Smooth muscle cell of the coronary artery (primary cell): ENCODE measurements at places on chromosomes 3 and 15. TPM values are rescaled to one million over a fixed set of nuclear protein-coding genes. Genes with fewer than 3 reads are reported as not detected.

Gene TGM5
- total RNA-seq, result not detected in 2 replicates

Gene CHSY1
- total RNA-seq, result 11.7 and 95.7 TPM in 2 replicates

Gene MASP1
- total RNA-seq, result 5.7 and 20.2 TPM in 2 replicates

Gene CASR
- total RNA-seq, result under 0.01 TPM in 1 of 2 replicates, not detected in the other

Gene CCR1
- total RNA-seq, result 8.0 TPM in 1 of 2 replicates, not detected in the other

Gene EXD1
- not detected in 2 replicates for total RNA-seq

Gene PRR23B
- not detected in 2 replicates for total RNA-seq

Gene CPLX3
- total RNA-seq, result not detected in 2 replicates

Gene OTOL1
- not detected in 2 replicates for total RNA-seq

Gene SLC22A14
- total RNA-seq, result 0.23 and 0.70 TPM in 2 replicates

Gene RGMA
- 0.75 and 3.2 TPM in 2 replicates for total RNA-seq

Gene DUT
- 33.2 and 34.2 TPM in 2 replicates for total RNA-seq

Gene HIGD2B
- not detected in 2 replicates for total RNA-seq

Gene KBTBD13
- under 0.01 TPM in 1 of 2 replicates, not detected in the other for total RNA-seq

Gene SEMA6D
- total RNA-seq, result 2.3 and 14.9 TPM in 2 replicates

Gene C3orf85
- total RNA-seq, result not detected in 2 replicates

Gene CHRM5
- 0.15 TPM in 1 of 2 replicates, not detected in the other for total RNA-seq

Gene TMC3
- 13.7 TPM in 1 of 2 replicates, not detected in the other for total RNA-seq

Gene RARB
- total RNA-seq, result 0.23 and 32.2 TPM in 2 replicates

Gene TEX264
- 34.5 and 64.5 TPM in 2 replicates for total RNA-seq

Gene TM4SF18
- total RNA-seq, result 0.15 and 2.5 TPM in 2 replicates

Gene CPNE9
- total RNA-seq, result not detected in 2 replicates

Gene PGBD4
- 1.5 and 1.6 TPM in 2 replicates for total RNA-seq

Gene GP5
- 0.83 TPM in 1 of 2 replicates, not detected in the other for total RNA-seq

Gene PARP6
- total RNA-seq, result 10.3 and 20.0 TPM in 2 replicates

Gene NEK10
- 6.5 and 35.3 TPM in 2 replicates for total RNA-seq

Gene HESX1
- total RNA-seq, result 0.15 TPM in 1 of 2 replicates, not detected in the other

Gene PDZRN3
- total RNA-seq, result 14.3 and 132 TPM in 2 replicates

Gene MYZAP
- 0.35 TPM in 1 of 2 replicates, not detected in the other for total RNA-seq

Gene CCR3
- 0.94 TPM in 1 of 2 replicates, not detected in the other for total RNA-seq

Gene SLC12A8
- total RNA-seq, result 4.9 and 8.4 TPM in 2 replicates

Gene EPHB3
- 3.0 and 9.4 TPM in 2 replicates for total RNA-seq

Gene KNL1
- 0.12 and 3.8 TPM in 2 replicates for total RNA-seq

Gene TTC21A
- total RNA-seq, result 2.0 and 2.7 TPM in 2 replicates

Gene MAGEL2
- under 0.01 TPM in 2 replicates for total RNA-seq

Gene AQP9
- 0.23 TPM in 1 of 2 replicates, not detected in the other for total RNA-seq

Gene CNTN3
- 3.5 and 4.6 TPM in 2 replicates for total RNA-seq

Gene CDHR4
- total RNA-seq, result 1.3 TPM in 1 of 2 replicates, not detected in the other

Gene ILDR1
- not detected in 2 replicates for total RNA-seq

Gene PEAK1
- 48.3 and 74.3 TPM in 2 replicates for total RNA-seq

Gene GRIP2
- 0.08 and 0.47 TPM in 2 replicates for total RNA-seq

Gene CLEC3B
- 0.98 and 46.7 TPM in 2 replicates for total RNA-seq

Gene SPTSSB
- total RNA-seq, result 0.08 TPM in 1 of 2 replicates, not detected in the other

Gene TATDN2
- 7.1 and 9.8 TPM in 2 replicates for total RNA-seq

Gene CA12
- total RNA-seq, result 24.0 and 204 TPM in 2 replicates

Gene ATG3
- 66.9 and 80.4 TPM in 2 replicates for total RNA-seq

Gene ZBED2
- total RNA-seq, result 0.08 TPM in 1 of 2 replicates, not detected in the other

Gene CP
- 0.38 and 30.1 TPM in 2 replicates for total RNA-seq

Gene CLDN16
- total RNA-seq, result under 0.01 TPM in 1 of 2 replicates, not detected in the other

Gene GRAMD2A
- 0.08 and 1.4 TPM in 2 replicates for total RNA-seq

Gene RLBP1
- not detected in 2 replicates for total RNA-seq

Gene TBC1D2B
- total RNA-seq, result 40.8 and 56.2 TPM in 2 replicates

Gene ALPK3
- total RNA-seq, result 0.12 and 7.7 TPM in 2 replicates

Gene RASL12
- total RNA-seq, result 0.30 and 4.1 TPM in 2 replicates
